ENCODE measurements at places on chromosomes 1 and 21. TPM values are rescaled to one million over a fixed set of nuclear protein-coding genes. Genes with fewer than 3 reads are reported as not detected.
A peak's percentile ranks its signal among the peaks of the same experiment; 100 is the strongest.

- peak; percentile 39 for DNase-seq
Observed at GRCh38 chr1:12460911-12461621, 156.9 kb downstream of the DHRS3 start.

MAEL gene
- total RNA-seq = not detected

AKR7A3 gene
- total RNA-seq = 77.8 TPM

ADAMTS5 gene
- total RNA-seq = 8.6 TPM

HUNK gene
- 6.7 TPM for total RNA-seq

DNA sequence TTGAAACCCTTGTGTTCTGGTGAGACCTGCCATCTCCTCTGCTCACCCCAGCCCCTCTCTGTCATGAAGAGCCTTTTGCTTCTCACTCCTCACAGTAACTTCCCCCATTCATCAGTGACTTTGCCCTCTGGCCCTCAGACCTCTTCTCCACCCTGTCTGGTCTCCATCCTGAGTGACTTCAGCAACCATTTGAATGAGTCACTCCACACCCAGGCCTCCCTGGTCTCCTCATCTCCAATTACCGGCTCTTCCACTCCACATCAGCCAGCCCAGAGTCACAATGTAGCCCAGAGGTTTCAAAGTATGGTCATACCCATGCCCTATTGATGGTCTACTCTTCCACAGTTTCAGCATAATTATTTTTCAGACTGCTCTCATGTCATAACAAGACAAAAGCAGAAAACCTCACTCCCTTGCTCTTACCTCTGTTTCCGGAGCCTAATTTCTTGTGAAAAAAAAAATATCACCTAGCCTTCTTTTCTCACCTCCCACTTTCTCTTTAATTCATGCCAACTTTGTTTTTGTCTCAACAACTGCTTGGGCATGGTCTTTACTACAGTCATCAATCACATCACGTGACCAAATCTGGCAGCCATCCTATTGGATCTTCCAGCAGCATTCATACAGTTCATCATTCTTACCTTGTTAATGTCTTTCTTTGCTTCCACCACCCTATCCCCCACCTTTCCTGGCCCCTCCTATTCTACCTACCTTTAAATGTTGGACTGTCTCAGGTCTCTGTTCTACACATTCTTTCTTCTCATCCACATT is 35.6 kb upstream of the NEK7 start:
- DNase-seq = no peak

- no peak for DNase-seq
Observed at GRCh38 chr21:42763581-42764442, 110.4 kb downstream of the PDE9A start.

SPRR2F gene
- not detected for total RNA-seq

DNA sequence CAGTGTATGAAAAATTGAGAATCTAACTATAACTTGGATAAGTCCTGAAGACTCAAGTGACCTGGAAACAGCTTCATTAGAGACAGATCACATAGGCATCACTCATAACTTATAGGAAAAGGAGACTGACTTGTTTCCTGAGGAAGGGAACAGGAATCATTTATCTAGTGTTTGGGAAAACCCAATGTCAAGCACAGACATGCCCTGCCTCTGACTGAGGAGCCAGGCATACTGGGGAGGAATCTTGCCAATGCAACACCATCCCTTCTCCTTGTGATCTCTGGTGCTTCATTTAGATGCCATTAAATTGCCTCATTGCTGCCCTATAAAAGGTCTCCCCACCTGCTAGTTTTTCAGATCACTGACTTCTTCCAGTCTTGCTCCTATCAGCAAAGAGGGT is 10.3 kb downstream of the LCE4A start:
- DNase-seq = no peak

DNA sequence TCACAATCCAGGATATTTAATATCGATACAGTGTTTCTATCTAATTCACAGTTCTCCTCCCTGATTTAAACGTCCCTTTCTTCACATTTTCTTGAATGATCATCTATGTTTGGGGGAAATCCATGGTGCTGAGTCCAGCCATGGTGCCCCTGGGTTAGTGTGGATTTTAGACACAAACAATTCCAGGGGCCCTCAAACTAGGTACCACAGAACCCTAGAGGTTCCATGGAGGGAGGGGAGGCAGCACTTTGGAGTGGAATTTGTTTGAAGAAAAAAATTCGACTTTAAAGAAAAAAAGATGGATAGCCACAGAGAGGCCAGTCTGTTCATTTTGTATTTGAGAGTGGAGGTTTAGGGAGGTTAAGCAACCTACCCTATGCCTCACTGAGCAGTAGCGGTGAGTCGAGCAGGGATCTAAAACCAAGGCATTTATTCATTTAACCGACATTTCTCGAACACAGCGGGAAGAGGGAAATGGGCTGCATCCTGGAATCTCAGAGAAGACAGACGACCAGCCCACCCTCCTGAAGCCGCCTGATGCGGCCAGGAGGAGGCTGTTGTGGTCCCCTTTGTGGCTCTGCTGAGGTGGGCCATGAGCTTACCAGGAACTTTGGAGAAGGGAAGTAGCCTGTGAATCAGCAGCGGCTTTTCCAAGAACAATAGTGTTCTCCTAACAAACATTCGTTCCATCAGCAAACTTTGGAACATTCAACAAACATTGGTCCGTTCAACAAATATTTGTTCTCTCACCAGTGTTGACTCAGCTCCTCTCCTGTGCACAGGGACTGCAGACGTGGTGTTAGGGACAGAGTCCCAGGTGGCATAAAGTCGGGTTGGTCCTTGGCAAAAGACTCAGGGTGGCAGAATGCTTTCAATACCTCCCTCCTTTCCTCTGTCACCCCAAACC is 103.5 kb upstream of the ZBTB40 start:
- no peak for DNase-seq
